ENCODE measurements at places on chromosomes 12 and 14.

DNA sequence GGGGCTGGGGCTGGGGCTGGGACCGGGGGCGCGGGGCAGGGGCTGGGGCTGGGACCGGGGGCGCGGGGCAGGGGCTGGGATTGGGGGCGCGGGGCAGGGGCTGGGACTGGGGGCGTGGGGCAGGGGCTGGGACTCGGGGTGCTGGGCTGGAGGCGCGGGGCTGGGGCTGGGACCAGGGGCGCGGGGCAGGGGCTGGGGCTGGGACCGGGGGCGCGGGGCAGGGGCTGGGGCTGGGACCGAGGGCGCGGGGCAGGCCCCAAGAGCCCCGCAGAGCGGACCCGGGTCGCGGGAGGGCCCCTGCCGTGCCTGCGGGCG lies 452 bp downstream of the P2RX2 start:
- DNase-seq, result no peak

DNA sequence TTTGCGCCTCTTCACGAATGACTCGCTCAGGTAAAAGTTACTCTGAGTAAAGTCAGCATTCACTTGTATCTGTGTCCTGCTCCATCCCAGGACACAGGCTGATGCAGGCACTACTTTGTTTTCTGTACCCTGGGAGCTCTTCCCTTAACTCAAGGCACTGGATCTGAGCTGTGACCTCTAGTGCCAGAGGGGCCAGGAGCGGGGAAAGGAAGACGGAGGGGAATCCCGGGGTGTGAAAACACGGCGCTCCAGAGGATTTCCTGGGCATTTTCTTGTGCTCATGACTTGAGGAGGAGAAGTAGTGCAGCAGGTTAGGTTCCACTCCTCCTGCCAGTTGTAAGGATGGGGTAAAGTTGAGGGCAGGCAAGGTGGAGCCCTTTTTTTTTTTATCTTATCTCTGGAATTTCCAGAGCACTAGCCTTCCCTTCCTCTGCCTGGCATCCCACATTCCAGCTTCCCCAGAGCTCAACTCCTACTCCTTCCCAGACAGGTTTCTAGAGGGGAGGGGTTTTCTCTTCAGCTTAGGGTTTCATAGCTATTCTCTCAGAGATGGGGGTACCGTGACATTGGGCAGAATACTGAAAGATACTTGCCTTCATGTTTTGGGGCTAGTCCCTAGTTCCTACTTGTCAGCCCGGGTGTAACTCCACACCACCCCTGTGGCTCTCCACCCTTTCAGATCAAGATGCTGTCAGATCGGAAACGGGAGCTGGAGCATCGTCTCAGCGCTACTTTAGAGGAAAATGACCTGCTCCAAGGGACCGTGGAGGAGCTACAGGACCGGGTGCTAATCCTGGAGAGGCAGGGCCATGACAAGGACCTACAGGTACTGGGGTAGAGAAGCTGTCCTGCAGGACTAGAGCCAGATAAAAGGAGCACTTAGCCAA lies 52.3 kb downstream of the RAB35 start:
- no peak for DNase-seq

- DNase-seq, result no peak
Measured at GRCh38 chr12:101858361-101858760, 19.0 kb upstream of the DRAM1 start.

DNA sequence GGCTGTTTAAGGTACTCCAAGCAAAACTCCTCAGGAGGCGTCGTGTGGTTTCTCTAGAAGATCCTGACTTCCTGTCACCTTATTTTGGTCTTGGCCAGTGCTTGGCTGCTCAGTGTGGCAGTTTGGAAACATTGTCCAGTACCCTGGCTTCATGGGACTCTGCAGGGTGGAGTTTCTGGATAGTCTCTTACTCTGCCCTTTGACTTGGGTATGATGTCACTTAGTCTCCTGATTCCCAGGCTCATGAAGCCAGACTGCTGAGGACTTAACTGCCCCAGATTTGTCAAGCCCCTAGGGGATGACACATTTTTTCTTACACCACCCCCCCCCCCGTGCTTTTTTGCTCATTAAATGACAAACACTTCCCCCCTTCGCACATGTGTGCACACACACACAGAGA lies 82.7 kb downstream of the ADCK1 start:
- DNase-seq, result no peak

DNA sequence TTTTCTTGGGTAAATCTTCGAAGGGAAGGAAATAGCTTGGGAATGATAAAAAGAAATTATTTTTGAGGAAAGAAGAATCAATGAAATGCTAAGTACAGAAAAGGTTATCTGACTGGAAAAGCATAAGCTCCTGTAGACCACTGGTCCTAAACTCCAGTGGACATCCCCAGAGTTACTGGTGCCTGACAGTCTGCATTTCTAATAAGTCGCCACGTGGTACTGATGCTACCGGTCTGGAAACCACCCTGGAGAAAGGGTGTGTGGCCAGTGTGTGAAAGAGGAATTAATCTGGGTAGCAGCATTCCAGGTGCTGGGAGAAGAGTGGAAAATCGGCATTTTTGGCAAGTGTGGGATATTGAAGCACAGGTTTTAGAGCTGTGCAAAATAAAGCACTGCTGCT lies 73.3 kb downstream of the FBXW8 start:
- DNase-seq, result no peak

- DNase-seq, result no peak
Measured at GRCh38 chr12:7060353-7060954, at the start of gene C1S. Gene C1S (plus strand): TSS chr12:7060718. CDS start chr12:7061913, 1,195 bp downstream.

DNA sequence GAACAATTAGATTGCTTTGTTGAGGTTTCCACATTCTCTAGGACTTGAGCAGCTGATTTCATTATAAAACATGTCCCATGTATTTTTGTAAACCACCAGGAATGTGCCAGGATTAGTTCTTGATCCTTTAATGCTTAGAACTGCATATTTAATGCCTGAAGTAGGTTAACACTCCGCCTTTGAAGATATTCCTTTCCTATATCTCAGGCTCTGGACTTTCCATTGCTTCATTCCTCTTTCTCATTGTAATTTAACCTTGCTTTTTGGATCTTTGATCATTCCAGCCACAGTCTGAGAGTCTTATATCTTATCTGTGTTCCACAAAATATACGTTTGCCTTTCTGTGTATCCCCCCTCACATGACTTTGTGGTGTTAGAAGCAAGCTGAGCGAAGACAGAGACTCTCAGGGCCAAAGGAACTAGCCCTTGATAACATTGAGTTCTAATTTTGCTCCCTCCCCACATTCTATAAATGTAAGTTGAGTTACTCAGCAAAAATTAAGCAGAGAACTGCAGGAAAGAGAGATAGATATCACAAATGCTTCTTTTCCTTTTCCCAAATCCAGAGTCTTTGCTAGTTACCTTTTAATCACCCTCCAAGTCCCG lies 2.4 kb upstream of the CLEC1B start:
- DNase-seq, result no peak

DNA sequence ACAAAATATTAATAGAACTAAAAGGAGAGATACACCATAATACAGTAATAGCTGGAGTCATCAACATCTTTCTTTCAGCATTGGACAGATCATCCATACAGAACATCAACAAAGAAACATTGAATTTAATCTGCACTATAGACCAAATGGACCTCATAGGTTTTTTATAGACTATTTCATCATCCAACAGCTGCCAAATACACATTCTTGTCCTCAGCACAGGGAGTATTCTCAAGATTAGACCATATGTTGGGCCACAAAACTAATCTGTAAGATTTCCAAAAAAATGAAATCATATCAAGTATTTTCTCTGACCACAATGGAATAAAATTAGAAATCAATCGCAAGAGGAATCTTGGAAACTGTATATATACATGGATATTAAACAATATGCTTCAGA lies 86.9 kb downstream of the FSCB start:
- DNase-seq, result no peak

- DNase-seq, result no peak
Measured at GRCh38 chr12:15446807-15447206, 124.5 kb downstream of the PTPRO start.

- no peak for DNase-seq
Measured at GRCh38 chr14:99042381-99043266, 229.4 kb downstream of the BCL11B start.

DNA sequence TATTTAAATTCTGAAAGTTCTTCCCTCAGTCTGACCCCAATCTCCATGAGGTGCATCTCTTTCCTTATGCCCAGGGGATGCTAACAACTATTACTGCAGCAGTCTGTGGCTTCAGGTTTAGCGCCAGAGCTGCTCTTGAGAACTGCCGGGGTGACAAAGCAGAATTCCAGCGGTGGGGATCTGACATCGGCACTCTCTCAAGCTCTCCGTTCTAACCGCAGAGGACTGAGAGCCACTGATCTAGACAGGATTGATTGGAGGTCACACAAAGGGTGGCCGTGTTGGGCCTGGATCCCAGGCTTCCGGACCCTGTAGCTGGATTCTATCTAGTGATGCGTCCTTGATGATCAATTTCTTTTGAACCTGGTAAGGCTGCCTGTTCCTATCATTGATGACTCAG lies 155.6 kb upstream of the TMEM132C start:
- DNase-seq, result no peak

DNA sequence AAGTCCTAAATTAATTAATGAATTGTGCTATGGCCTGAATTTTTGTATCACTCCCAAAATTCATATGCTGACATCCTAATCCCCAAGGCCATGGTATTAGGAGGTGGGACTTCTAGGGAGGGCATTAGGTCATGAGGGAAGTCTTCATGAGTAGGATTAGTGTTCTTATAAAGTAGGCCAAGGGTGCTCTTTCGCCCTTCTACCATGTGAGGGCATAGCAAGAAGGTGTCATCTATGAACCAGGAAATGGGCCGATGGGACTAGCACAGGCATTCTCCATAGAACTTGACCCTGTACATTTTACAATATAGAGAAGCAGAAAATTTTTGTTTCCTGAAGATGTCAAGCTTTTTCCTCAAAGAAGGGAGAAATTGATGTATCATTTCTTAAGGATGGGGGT lies 12.5 kb downstream of the SYT10 start:
- no peak for DNase-seq

- no peak for DNase-seq
Measured at GRCh38 chr14:89775946-89776345, 178.6 kb downstream of the EFCAB11 start.

DNA sequence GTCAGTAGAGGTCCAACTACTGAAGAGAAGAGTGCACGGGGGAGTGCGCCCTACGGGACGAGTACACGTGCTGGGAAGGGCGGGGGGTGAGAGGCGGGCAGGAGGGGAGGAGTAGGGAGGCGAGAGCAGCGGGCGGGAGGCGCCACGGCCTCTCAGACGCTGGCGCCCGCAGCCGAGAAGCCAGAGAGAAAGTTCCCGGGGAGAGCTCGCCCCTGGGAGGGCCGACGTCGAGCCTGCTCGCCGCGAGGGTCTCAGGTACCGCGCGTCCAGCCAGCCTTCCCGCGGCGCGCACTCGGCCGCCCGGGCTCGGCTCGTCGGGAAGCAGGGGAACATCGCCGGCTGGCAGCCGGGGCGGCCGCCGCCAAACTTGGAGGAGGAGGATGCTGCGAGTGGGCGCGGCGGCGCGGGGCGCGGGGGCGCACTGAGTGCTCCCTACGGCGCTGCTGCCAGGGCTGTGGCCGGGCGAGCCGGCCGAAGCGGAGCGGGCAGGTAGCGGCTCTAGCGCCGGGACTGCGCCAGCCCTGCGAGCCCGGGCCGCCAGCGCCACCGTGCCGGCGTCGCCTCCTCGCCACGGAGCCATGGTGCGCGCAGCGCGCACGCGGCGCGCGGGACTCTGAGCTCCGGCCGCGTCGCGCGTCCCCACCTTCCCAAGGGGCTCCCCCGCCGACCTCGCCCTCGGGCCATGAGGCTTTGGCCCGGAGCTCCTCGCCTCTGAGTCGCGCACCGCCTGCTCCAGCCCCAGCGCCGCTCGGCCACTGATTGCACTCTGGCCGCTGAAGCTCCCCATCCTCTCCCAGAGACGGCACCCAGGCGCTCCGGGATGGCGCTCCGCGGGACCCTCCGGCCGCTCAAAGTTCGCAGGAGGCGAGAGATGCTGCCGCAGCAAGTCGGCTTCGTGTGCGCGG lies at the start of gene SLC24A4:
Gene SLC24A4 (plus strand): TSS at position 155 of the 905 bp plus-strand sequence. CDS start 666 bp downstream, at position 821.
- no peak for DNase-seq

DNA sequence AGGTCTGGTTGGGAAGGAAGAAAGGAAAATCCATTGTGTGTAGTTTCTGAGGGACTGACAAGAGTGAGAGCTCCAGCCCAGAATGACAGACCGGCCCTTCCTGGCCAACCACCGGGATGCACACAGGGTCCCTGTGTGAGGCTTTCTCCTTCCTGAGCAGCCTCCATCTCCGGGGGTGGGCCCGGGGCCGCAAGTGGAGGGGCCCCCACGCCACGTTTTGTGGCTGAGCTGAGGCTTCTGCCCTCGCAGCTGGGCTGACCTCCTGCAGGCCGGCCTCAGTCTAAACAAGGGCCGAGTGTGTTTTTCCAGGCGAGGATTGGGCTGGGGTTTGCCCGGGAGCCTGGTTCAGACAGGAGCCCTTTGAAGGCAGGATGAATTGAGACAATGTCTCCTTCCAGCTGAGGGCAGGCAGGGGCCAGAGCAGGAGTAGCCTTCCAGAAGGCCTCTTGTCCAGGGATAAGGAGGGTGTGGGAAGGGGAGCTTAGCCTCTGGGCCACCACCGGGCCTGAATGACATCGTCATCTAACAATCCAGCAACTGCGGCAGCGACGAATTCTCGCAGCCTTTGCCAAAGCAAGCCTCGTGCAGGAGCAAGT lies 96.5 kb upstream of the NCOR2 start:
- DNase-seq, result no peak

DNA sequence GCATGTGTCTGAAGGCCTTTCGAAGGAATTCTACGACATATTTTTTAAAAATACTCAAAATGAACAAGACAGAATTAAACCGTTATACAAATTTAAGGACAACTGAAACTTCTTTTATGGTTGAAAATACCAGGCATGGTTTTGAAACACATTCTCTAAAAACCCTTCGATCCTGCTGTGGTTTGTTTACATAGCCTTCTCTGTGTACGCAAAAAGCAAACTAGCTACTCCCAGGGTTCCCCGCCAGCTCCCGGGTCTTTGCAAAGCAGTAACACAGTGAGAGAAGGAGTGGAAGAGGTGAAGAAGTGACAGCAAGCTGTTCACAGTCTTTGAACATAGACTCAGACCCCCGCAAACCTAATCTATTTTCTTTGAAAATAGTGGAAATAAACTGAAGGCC lies 2.2 kb upstream of the TC2N start:
- no peak for DNase-seq

DNA sequence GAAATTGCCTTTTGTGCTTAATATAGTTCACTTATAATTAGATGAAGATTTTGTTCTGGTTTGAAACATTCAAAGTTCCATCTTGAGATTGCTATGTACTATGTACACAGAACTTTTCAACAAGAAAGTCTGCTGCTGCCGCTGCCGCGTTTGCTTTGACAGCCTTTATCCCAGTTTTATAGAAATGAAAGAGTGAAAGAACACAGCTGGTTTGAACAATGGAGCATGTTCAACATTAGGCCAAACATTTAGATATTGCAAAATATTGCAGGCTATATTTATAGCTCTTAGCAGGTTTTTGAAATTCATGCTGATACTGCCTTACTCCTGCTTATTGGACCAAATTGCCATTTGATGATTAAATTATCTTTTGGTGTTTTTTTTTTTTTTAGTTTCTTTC lies 299.8 kb upstream of the PRKD1 start:
- no peak for DNase-seq

All from activated CD8-positive, alpha-beta memory T cell treated with anti-CD3 and anti-CD28 coated beads for 4 hours (primary cell).